ENCODE measurements at places on chromosomes 7 and 10.

DNA sequence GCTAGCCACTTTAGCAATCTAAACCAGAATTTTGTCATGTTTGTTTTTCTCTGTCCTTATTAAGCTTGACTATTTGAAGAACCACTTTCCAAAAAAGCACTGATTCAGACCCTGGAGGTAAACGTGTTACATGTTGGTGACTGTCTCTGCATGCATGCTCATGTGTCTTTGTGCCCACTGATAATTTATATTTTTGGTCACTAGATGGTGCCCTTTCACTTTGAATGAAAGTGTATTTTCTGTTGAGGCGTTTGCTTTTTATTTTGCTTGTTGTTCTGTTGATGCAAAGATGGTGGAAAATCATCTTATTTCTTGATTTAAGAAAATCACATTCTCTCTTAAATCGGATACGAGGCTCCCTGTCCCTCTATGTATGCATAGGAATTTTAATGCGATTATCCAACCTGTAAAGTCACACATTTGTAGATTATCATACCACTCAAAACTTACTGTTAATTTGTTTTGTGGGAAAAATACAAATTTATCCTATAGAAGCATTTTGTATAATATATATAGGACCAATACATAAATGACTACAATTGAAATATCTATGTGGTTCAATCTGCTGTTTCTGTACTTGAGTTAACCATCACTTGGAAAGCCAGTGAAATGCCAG lies 269.3 kb downstream of the BICC1 start:
- DNase-seq = peak; percentile 0

DNA sequence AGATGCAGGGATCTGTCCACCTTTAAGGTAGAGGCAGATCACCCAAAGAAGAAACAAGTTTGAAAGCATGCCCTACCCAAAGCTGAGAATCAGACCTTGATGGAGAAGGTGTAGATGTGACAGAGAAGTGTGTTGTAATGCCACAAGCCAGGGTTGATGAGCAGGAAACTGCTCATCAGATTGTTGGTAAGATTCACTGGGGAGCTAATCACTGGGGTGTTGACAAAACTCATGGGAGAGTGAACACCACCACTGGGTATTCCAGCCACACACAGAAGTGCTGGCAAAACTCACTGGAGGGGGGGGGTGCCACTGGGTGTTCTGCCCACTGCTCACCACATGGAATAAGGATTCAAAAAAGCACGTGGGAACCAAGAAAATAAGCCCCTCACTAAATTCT lies 95.2 kb downstream of the IQUB start:
- no peak for DNase-seq

DNA sequence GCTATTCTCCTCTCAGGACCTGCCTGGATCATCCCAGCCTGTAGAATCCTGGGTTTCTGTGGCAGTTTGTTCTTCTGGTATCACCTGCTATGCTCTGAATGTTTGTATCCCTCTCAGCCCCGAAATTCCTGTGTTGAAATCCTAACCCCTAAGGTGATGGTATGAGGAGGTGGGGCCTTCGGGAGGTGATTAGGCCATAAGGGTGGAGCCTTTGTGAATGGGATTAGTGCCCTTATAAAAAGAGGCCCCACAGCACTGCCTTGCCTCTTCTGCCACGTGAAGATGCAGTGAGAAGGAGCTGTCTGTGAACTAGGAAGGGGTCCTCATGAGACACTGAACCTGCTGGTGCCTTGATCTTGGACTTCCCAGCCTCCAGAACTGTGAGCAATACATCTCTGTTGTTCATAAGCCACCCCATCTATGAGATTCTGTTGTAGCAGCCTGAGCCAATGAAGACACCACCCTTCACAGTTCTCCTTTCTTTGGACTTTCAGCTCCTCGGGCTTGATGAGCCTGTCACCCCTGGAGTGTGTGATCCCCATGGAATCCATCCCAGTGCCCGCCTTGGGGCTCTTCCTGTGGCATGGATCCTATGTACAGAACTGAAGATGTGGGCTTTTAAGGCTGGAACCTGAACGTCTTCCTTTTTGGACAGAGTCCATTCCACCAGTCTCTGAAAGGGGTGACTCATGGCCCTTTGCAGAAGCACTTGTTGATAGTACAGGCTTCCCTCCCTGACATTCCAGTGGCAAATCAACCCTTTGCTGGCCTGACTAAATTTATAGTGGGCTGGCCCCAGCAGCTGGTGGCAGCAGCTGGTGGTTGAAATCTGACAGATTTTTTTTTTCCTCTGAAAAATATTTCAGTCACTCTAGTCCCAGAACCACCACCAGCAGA lies 138.0 kb downstream of the TACC2 start:
- no peak for DNase-seq

DNA sequence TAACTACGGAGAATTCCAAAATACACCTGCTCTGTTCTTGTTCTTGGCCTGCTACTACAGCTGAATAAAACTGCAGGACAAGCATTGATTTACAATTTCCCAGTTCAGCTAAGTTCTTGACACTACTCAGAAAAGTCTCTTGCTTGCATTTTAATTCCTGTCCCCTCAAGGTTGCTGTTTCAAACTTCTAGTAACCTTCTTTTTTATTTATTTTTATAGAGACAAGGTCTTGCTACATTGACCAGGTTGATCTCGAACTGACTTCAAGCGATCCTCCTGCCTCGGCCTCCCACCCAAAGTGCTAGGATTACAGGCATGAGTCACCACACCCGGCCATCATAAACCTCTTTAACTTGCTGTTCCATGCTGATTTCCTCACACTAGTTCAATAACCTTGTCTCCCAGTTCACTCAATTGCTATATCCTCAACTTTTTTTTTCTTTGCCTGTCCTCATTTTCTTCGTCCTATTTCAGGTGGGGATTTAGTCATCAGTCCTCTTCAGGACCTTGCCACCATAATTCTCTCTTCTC lies 79.9 kb downstream of the ARHGAP21 start:
- DNase-seq = no peak

GRCh38 chr10:78876449-78876848 lies 192.3 kb upstream of the ZMIZ1 start:
- DNase-seq = no peak

- no peak for DNase-seq
Observed at GRCh38 chr7:5586963-5587348, 163.3 kb upstream of the TNRC18 start.

- DNase-seq = no peak
Observed at GRCh38 chr7:64557601-64558322, 5.1 kb downstream of the ZNF680 start.

DNA sequence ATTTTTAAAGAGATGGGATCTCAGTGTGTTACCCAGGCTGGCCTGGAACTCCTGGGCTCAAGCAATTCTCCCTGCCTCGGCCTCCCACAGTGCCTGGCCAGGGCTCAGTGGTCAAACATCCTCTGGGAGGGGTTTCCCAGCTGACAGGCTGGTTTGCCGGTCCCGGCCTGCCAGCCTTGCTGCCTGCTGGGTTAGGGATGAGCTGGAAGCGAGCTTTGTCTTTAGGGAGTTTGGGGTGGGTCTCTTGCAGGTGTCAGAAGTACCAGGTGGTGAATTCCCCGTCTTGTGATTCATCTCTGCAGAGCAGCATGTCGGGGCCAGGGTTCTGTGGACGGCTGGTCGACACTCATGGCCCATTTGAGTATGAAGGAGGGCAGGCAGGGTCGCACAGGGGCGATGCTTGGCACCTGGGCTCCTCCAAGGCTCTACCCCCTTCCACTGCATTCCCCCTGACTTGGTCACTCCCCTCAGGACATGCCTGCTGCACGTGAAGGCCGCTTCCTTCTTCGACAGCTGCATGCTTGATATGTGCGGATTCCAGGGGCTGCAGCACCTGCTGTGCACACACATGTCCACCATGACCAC lies 30.3 kb downstream of the ZAN start:
- no peak for DNase-seq

DNA sequence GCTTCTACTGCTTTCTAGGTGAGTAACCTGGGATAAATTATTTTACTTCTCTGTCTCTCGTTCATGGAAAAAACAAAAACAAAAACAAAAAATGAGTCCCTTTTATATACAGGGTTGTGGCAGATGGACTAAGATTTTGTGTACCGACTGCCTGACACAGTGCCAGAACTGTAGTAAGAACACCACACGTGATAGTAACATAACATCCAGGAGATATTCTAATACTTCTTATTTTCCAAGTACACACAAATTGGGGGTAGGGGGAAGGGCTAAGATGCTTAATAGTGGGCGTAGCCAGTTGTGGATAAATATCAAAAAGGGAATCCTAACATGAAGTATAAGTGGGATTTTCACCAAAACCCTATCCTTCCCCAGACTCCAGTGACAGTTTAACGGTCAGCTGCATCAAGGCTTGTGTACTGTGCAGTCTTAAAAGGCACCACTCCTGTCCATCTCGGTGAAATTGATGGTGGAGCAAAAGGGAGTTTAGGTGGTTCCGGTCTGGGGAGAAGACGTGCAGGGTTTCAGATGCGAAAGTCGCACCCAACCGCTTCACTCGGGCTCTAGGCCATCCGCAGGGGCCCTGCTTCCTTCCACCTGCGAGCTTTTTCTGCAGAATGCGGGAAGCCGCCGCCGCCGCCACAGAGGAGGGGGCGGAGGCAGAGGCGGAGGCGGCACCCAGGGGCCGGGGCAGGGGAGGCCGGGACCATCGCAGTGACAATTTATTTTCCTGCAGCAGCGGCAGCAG lies at the start of gene STAMBPL1:
STAMBPL1 (plus strand) TSS at position 712 of the 748 bp plus-strand sequence. CDS start 21,464 bp downstream, outside the sequence.
- peak; percentile 15 for DNase-seq

- DNase-seq = no peak
Observed at GRCh38 chr7:24617957-24618616, 44.8 kb downstream of the PALS2 start.

DNA sequence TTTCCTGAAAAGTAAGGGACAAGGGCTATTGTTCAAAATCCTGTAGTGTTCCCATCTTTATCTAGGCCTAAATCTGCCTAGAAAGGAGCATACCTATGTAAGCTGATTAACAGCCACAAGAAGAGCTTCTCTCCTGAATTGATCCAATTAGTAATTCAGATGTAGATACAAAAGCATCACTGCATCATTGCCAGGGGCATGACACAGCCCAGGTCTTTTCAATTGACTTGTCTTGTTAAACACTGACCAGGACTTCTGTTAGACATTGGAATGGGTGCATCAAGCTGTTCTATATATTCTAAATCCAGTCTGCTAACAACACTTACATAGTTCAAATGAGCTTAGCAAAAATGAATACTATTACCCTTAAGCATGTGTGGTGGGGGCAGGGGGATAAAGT lies 589.2 kb downstream of the INHBA start:
- no peak for DNase-seq

- DNase-seq = peak; percentile 30
Observed at GRCh38 chr10:42952349-42952748, 124.5 kb upstream of the RET start.

DNA sequence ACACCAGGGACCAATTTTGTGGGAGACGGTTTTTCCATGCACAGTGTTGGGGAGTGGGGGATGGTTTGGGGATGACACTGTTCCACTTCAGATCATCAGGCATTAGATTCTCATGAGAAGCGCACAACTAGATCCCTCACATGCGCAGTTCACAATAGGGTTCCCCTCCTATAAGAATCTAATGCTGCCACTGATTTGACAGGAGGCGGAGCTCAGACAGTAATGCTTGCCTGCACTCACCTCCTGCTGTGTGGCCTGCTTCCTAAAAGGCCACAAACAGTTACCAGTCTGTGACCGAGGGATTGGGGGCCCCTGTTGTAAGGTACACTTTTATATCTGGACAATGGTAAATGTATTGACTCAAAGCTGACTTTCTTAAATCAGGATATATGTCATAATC lies 45.6 kb upstream of the TRIL start:
- DNase-seq = no peak

DNA sequence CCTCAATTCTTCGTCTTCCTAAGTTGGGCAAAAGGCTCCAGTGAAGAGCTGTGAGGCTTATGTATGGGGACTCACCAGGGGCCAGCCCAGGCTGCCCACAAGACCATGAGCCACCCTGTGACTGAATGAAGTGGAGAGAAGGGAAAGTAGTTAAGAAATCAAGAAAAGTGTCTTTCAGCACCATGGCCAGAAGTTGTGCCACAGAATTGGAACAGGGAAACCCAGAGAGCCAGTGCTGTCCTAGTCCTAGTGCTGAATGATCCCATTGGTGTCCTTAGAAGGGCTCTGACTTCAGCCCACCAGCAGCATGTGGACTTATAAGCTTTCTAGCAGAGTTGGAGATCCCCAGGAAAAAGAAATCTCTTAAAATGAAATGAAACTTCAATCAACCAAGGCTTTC lies 37.0 kb upstream of the CCSER2 start:
- no peak for DNase-seq

- no peak for DNase-seq
Observed at GRCh38 chr7:132907380-132907940, 174.4 kb downstream of the CHCHD3 start.

All from NCI-H748 treated with DMSO at 0.1 percent for 48 hours (cell line).